Activated naive CD8-positive, alpha-beta T cell treated with anti-CD3 and anti-CD28 coated beads for 36 hours (primary cell): ENCODE measurements at places on chromosomes 4 and X. TPM values are rescaled to one million over a fixed set of nuclear protein-coding genes. Genes with fewer than 3 reads are reported as not detected.

Gene EVC
- 0.08 TPM for total RNA-seq

Gene TLL1
- total RNA-seq = not detected

Gene CT45A1
- not detected for total RNA-seq

Gene RHOXF2B
- total RNA-seq = not detected

Gene ITGB1BP2
- 5.6 TPM for total RNA-seq

Gene CT45A2
- total RNA-seq = not detected

Gene NAA11
- not detected for total RNA-seq

- DNase-seq = no peak
Observed at GRCh38 chrX:85977218-85977617, 70.1 kb downstream of the CHM start.

DNA sequence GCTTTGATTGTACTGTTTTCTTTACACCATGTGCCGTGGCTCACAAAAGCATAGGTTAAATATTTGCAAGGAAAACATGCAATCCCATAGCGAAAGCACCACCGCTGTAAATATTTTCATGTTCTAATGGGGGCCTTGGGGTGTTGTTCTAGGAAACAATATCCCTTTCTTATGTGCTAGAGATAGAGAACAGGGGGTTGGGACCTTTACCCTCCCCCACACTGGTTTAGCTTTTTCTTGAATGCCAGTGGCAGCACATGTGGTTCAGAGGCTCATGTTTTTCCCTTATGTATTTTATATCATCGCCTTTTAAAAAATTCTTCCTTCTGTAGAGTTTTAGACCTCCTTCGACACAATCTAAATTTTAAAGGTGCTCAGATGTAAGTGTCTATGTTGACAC lies 422.6 kb upstream of the TENM3 start:
- DNase-seq = no peak

GRCh38 chr4:141668200-141668910 lies 32.0 kb downstream of the IL15 start:
- no peak for DNase-seq

- DNase-seq = no peak
Observed at GRCh38 chr4:165331359-165331758, 3.9 kb downstream of the MSMO1 start.

DNA sequence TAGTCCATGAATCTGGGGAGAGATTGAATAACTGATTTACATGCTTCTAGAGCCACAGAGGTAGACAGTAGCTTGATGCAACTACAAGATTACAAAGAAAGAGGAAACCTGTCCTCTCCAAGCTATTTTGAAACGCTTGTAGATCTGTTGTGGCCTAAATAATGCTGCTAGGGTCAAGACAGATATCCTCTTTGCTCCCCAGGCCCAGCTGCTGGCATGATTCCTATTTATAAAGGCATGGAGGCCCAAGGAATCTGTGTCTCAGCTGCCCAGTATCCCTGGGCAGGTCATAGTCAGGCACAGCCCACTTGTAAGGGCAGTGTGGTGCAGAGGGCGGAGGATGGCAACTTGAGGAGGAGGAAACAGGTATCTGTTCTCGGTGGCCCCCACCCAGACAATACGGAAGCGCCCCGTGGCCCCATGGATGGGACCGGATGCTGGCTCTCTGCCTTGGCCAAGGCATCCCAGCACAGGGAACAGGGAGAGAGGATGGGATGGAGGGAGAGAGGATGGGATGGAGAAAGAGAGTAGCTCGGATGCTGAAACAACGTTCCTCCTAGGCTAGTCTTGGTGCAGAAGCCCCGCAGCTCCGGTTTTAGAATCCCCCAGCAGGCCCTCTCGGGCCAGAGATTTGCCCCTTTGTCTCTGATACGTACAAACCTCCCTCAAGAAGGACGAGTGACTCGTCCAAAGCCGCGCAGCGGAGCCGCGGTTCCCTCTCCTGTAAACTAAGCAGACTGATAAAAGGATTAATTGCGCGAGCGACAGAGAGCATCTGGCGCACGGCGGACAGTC lies 767 bp upstream of the SMIM20 start:
- DNase-seq = peak; percentile 36

- DNase-seq = peak; percentile 61
Observed at GRCh38 chr4:2290974-2291704, 29.2 kb upstream of the MXD4 start.

DNA sequence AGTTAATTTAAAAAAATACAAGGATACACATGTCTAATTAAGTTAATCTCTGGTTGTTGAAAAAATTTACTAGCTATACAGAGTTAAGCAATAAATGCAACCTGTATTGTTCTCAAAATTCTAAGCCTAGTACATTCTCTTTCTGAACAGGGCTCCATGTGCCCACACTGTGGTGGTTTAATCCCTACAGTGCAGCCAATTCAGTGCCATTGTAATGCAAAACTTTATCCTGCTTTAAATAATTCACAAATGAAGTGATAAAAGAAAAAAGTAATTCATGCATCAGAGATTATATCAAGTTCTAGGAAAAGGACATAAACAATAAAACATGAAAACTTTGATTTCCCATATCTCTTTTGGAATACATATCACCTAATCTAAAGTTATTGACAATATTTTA lies 1089.2 kb downstream of the C4orf33 start:
- no peak for DNase-seq

DNA sequence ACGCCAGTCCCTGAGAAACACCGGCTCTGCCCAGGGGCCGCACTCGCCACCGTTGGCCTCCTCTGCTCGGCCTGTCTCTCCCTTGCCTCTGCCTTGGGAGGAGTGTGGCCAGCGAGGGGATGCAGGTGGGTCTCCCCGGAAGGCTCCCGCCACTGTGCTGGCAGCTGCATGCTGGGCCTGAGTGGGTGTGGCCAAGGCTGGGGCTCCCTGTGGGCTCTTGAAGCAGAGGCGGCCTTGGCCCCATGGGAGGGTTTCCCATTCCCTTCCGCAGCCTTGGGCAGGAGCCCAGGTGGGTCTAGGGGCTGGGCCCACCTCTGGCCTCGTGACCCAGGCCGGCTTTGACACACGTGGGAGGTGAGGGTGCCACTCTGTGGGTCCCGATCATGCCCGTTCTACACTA lies 19.1 kb downstream of the FGFRL1 start:
- DNase-seq = no peak

DNA sequence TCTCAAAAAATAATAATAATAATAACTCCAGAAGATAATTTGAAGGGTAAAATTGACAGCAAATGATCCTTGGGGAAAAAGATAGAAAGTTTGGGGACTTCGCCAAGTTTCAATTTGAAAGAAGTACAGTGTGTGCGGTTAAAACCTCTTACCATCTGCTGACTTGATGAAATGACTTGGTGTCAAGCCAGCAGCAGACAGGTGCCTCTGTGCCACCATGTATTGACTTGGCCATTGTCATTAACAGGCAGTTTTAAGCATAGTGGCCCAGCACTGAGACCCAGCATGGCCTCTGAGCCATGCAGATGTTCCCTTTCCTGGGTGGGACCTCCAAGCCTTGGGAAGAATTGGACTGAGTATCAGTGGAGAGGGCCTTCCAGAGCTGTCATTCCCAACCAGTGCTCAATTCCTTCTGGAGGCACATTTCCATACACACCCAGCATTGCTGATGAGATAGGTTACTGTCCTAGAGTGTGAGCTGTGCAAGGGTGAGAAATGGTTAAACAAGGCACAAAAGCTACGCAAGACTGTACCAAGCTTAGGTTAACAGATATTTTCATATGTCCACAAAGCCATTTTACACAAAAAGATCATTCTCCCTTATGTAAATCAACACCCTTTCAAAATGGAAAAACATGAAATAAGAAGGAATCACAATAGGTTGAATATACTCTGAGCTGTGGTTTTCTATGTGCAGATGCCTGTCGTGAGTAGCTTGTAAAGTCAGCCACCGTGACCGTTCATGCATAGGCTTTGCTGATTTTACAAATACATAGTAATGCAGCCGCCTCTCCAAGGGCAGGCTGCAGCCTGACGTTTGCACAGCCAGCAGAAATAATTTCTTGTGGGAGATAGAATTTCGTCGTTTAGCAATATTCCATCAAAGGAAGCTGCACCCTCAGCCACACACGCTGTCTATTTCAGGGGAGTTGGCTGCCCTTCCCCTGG lies 59.4 kb upstream of the FBXW7 start:
- DNase-seq = no peak

DNA sequence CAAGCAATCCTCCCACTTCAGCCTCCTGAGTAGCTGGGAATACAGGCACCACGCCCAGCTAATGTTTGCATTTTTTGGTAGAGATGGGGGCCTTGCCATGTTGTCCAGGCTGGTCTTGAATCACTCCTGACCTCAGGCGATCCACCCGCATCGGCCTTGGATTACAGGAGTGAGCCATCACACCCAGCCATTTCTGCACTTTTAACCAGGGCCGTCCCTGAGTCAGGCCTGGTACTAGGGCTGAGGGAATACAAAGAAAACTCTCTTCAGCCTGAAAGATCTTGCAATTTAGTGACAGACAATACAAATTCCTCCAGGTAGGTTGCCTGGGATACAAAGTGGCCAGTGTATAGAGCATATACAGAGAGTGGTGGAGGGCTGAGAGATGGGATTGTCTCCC lies 65.8 kb downstream of the BCOR start:
- no peak for DNase-seq

DNA sequence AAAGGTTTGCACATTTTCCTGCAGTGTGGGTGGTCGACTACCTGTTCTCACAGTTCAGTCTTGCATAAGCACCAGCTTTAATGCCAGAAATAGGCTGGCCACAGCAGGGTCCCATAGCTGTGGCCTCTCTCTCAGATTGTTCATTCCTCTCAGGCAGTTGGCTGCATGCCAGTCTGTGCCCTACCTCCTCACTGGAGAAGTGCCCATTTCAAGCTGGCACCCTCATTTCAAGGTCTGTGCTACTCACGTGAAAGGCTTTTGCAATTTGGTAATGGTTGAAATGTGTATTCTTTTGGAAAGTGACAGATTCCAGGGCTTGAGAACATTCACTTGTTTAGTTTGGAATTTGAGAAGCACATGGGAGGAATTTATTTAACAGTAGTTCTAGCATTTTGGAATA lies 28.9 kb upstream of the MTMR1 start:
- DNase-seq = no peak

DNA sequence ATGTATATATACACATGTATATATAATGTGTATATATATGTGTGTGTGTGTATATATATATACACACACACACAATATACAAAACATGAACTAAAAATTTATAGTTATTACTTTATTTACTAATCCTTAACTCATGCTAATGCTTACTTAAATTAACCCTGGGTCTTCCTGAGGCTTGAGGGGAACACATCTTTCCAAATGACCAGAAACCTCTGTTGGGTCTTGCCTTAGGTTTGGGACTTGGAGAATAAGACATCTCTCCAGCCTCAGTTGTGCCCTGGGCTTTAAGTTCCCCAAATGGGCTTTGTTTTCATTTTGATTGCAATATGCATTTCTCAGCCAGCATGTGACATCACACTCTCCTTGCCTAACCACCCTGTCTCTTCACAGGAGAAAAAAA lies 7.7 kb downstream of the GEMIN8 start:
- no peak for DNase-seq

- no peak for DNase-seq
Observed at GRCh38 chrX:110568441-110568840, 209.8 kb downstream of the RTL9 start.

GRCh38 chrX:153989973-153990655 lies 17.6 kb downstream of the TMEM187 start:
- no peak for DNase-seq

DNA sequence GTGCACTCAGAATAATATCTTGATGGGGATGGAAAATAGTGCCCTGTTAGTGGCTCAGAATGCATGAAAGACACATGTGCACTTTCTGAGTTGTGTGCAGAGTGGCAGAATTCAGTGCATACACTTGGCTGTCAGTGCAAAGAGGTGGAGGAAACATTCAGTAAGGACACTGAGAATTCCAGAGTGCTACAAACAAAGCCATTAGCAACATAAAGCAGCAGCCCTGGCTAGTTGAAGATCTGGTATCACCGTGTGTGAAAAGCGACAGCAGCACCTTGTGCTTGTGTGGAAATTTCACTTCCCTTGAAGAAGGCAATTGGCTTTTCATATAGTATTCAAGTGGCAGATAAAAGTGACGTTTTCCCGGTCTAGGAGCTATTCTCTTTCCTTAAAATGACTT lies 810.4 kb downstream of the TRIML1 start:
- no peak for DNase-seq
